ENCODE measurements at places on chromosomes 16 and 17.

- DNase-seq: no peak
These were observed 32.0 kb downstream of the LYRM9 start for GRCh38 chr17:27860971-27861664.

DNA sequence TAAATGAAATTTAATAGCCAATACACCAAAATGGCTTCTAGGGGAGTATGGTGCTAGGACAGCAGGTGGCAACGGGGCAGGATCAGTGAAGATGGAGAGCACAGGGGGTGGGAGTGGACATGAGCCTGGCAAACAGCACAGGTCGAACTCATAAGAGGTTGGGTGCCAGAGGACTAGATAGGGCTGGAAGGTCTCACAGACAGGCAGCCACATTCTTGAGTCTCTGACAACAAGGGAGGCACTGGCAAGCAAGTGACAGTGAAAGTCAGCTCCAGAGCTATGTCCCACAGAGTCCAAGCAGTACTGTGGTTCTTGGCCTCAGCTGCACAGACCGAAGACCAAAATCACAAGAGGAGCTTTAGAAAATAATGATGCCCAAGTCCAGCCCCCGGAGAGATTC lies 61.2 kb downstream of the USP31 start:
- no peak for DNase-seq

DNA sequence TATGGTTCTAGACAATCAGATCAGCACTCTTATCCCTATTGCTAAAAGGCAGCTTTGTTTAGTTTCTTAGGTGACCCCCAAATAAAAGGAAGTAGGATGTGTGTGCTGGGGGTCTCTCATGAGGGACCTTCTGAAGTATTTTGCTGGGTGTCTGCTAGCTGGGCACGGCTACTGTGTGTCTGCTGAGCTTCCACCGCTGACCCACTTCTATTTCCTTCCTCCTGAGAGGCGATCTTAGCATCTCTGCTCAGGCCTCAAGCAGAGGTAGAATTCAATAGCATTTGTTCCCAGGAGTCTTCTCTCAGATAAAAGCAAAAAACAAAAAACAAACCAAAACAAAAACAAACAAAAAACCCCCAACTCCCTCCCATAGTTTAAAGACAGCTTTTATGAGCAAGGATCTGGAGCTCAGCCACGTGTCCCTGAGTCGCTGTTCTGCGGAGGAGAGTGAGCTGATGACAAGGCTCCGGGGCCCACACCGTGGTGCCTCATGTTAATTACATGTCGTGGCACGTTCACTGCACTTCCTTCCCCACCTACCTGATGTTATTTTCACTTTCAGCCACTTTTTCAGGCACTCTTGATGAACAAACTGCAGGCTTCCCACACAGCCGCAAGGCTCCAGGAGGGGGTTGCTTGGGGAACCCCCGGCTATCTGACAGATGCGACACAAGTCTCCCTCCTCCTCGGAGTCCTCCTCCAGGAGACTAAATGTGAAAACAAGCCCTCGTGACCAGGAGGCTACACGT lies 83.5 kb downstream of the MARCHF10 start:
- no peak for DNase-seq

GRCh38 chr17:75456039-75456416 lies 407 bp upstream of the TMEM94 start:
- no peak for DNase-seq

- no peak for DNase-seq
These were observed 74.2 kb downstream of the TANGO6 start for GRCh38 chr16:68917541-68917940.

DNA sequence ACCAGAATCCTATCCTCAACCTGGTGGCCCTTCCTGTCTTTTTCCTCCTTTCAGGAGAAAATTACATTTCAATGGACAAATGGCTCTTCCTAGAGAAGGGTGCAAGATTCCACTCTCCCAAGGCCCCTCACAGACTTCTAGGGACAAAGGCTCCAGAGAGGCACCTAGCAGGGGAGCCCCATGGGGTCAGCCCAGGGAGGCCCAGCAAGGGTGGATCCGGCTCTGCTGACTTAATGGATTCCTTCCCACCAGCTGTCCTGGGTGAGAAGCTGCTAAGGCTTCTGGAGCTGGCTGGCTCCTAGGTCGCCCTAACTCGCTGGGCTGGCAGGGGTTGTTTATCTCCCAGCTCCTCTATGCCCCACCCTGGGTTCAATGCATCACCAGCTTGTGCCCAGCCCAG lies 152.4 kb downstream of the ZNF423 start:
- DNase-seq: no peak

- DNase-seq: no peak
These were observed 1.2 kb upstream of the EFNB3 start for GRCh38 chr17:7703584-7704479.

DNA sequence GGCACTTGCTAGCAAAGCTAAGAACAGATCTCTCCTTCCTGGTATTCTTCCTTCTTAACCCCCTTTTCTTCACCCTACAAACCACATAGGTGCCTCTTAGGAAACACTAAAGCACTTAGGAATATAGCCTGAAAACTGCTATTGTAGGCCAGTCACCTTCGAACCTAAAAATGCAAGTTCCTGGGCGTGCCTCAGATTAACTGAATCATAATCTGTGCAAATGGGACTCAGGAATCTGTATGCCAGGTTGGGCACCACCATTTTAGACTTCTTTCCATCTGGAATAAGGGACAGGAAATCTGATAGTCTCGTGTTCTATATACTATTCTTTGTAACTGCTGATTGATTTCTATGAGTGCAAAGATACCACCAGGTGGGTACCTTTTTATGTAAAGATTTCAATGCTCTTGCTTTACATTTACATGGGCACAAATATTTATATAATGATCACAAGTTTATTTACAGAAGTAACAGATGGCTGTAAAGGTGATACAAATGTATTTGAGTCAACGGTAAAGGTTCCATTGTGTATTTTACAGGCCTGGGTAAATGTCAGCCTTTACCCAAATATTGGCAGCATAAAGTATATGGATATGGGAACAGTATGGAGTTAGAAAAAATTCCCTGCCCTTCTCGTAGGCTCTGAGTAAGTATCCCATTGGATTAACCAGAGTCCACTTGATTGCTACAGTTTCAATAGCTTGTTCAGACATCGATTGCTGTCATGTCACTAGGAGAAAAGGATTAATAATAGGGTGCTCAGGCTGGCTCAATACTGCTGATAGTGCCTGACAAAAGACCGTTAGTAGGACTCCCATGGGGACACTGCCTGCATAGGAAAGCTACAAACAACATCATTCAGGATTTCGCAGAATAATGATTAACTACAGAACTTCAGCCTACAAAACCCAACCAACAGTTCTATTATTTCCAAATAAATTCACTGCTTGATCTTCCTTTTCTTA lies 124.7 kb downstream of the SNX11 start:
- DNase-seq: no peak

DNA sequence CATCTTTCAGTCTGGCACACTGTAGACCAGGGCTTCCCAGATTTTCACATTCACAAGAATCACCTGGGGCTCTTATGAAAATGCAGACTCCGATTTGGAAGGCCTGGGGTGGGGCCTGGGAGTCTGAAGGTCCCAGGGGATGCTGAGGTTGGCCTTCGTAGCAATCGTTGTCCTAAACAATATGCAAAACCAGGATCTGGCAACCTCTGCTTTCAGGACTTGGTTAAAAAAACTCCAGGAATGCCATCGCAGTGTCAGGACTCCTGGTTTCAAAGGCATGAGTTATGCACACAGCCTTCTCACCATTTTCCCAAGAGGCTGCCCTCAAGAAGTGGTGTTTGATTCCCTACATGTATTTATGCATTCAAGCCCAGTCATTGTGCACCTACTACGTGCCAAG lies 6.7 kb downstream of the CLEC19A start:
- no peak for DNase-seq

- DNase-seq: no peak
These were observed 55.0 kb downstream of the SSH2 start for GRCh38 chr17:29874931-29875596.

- no peak for DNase-seq
These were observed 233.4 kb upstream of the HS3ST3A1 start for GRCh38 chr17:13835151-13835550.

GRCh38 chr17:31216031-31216751 lies 80.8 kb downstream of the OMG start:
- peak; percentile 40 for DNase-seq

GRCh38 chr16:23026784-23027362 lies 122.4 kb downstream of the USP31 start:
- peak; percentile 18 for DNase-seq

- DNase-seq: no peak
These were observed at the start of gene CPNE7 for GRCh38 chr16:89575247-89576152. TSS of gene CPNE7 (plus strand) at chr16:89575758. CDS start at chr16:89575898, 140 bp downstream.
